GM23338 (cell line): ENCODE measurements at places on chromosomes 4 and X. TPM values are rescaled to one million over a fixed set of nuclear protein-coding genes. Genes with fewer than 3 reads are reported as not detected.

The PRRG1 gene
- 7.0 and 10.8 TPM in 2 replicates for total RNA-seq

The SFRP2 gene
- total RNA-seq = 214 and 219 TPM in 2 replicates

The P2RY8 gene
- 0.23 TPM in 1 of 2 replicates, not detected in the other for total RNA-seq

The CT45A10 gene
- not detected in 2 replicates for total RNA-seq

The EXOC1L gene
- not detected in 2 replicates for total RNA-seq

The PPP4R3C gene
- not detected in 2 replicates for total RNA-seq
